ENCODE measurements at places on chromosomes 12 and 14.

DNA sequence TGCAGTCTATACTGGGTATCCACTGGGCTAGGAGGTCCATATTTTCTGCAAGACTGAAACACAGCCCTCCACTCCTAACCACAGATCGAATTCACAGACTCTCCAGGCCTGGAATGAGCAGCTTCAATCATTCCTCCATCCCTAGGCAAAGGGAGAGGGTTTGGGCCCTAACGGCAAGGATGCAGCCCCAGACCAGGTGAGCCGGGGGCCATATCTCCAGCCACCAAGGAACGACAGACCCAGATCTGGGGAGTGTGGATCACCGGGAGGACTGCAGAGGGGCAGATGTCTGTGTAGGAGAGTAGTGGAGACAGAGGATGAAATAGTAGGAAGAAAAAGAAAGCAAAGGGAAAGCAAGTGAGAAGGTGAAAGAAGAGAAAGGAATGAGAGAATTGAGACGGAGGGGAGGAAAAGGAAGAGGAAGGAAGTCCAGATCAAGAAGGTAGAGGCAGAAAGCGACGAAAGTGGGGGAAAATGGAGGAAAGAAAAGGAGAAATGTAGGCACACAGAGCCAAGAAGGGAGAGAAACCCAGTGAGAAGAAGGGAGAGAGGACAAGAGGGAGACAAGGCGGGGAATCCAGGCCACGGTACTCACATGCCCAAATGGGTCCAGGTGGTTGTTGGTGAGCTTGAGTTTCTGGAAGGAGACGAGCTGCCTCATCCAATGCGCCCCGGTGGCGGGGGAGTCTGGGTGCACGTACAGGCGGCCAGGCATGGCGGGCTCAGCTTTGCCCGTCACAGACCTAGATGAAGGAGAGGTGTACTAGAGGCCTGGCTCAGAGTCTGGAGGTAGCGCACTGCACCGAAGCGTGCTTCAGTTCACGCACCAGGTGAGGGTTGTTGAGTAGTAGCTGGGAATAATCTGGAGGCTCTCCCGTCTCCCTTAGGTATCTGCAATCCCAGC, 7.7 kb downstream of the TBX5 start:
- DNase-seq = no peak

DNA sequence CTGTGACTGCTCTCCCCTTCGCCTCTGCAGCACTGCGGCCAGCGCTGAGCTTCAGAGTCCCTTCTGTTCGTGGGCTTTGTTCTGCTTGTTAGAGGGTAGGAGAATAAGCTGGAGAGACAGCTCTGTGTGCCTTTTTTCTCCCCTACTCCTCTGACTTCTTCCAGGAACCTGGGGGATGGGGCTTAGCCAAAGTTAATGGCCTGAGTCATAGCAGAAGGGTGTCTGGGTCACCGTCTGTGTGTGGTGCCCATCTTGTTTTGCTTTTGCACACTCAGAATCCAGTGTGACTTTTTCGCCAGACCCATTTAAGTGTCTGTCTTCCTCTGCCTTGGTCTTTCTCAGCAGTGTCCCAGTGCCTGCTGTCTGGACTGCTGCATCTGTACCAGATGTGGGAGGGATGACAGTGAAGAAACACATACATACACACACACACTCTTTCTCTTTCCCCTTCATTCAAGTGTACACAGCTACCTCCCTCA, 3.0 kb downstream of the KIF5A start:
- DNase-seq = no peak

DNA sequence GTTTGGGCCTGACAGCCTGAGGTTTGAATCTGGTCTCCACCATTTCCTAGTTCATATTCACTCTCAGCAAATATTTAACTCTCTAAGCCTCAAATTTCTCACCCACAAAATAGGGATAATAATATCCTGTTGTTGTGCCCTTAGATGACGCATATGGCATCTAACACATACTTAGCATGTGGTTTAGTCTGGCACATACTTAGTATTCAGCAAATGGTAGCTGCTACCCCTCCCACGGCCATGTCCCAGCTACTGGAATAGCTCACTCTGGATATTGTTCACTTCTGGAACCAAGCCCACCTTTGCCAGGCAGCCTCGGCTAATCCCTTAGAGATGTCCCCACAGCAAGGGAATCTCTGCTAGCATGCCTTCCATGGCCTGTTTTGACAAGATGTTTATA, 53.3 kb downstream of the BICD1 start:
- no peak for DNase-seq

DNA sequence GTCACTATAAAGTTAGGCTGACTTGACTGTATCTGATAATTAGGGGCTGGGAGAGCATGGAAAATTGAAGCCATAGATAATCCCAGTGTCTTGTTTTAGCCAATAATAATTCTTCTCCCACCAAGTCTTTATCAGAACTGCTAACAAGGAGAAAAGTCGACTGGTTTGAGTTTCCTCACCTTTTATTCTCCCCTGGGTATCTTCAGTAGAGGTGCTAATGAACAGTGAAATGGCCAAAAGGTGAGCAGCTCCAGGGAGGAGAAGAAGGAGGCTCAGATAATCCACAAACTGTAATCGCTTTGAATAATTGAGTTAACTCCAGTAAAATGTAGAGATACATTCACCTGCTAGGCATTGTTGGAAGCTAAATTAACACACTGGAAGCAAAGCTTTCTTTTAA, 72.6 kb downstream of the ETV6 start:
- no peak for DNase-seq

DNA sequence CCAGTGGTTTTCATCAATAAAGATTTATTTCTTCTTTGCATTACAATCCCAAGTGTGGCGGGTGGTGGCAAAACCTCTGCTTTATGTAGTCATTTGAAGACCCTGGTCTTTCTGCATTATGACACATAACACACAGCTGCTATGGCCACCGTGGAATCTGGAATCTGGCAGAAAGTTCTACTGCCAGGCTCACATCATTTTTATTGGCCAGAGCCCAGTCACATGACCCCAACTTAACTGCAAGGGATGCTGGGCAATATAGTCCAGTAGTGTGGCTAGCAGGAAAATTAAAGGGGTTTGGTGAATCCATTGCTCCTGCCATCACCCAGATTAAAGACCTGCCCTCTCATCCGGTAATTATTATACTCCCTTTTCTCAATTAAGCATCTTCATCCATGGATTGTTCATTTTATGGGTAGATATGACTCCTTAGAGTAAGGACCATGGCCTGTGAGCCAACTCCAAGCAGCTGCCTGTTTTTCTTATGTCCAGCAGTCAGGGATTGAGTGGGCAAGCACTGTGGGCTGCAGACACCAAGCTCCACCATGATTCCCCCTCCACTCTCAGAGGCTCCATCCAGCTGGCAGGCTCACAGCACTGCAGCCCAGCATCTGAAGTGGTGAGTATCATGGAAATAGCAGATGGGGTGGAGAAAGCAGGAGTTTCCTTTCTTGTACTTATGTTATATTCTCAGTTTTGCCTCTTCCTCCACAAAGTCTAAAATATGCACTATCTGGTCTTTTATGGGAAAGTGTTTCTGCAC, 1030.7 kb downstream of the AACS start:
- DNase-seq = no peak

DNA sequence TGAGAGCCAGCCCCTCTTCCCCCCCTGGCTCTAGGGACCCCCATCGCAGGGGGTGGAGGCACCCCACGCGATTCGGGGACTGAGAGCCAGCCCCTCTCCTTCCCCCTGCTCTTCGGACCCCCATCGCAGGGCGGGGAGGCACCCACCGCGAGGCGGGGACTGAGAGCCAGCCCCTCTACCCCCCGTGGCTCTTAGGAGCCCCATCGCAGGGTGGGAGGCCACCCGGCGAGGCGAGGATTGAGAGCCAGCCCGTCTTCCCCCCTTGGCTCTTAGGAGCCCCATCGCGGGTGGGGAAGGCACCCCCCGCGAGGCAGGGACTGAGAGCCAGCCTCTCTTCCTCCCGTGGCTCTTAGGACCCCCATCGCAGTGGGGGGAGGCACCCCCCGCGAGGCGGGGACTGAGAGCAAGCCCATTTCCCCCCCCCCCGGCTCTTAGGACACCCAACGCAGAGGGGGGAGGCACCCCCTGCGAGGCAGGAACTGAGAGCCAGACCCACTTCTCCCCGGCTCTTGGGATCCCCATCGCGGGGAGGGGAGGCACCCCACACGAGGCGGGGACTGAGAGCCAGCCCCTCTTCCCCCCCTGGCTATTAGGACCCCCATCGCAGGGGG, 45.6 kb downstream of the DDX11 start:
- no peak for DNase-seq

DNA sequence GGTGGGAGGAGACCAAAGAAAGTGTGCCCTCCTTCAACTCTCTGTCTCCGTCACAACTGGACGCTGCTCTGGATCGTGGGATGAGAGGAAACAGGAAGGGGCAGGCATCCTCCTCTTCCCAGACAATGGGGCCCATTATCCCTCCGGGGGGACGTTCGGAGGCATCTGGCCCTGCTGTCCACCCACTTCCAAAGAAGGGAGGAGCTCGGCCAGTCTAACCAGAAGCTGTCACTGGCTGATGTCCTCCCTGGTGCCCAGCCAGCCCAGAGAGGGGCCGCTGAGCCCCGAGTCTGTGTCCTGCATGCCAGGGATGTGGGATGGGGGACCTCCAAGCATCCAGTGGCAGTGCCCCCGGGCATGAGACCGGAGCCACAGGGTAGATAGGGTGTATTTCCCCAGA, 39.8 kb upstream of the MEG3 start:
- no peak for DNase-seq

GRCh38 chr12:93974252-93974651, 174.1 kb upstream of the PLXNC1 start:
- DNase-seq = no peak

GRCh38 chr12:110079477-110080400, 31.4 kb upstream of the C12orf76 start:
- DNase-seq = no peak

DNA sequence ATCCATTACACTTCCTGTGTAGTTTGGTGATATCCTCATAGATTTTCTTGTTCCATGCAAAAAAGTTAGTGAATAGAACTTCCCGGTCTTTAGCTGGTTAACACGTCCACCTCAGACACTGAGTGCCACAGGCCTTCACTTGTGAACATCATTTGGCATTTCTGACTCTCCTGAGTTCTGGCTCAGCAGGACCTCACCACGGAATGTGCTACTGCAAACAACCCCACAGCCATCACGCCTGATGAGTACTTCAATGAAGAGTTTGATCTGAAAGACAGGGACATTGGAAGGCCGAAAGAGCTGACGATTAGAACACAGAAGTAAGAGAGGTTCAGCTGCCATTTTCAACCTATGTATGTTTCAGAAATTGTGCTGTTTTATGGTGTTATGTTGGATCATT, 20.0 kb downstream of the C12orf76 start:
- no peak for DNase-seq

- no peak for DNase-seq
Observed at GRCh38 chr12:4584281-4584680, 22.3 kb downstream of the DYRK4 start.

DNA sequence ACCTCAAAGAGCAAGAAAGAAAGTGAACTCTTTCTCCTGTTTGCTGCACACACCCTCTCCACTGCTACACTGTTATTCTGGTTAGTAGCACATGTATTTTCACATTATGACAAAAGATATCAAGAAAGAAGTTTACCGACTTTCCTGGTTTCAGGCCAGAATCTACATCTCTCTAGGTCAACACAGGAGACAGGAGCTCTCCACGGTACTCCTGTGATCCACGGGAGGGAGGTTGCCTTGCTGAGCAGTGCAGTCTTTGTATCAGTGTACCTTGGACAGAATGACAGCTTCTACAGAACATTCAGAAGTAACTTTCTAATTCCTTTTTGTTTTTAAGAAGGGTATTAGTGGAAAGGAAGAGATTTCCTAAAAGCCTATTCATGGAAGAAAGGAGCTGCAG, 805.6 kb downstream of the NRXN3 start:
- no peak for DNase-seq

Measured in progenitor cell of endocrine pancreas (in vitro differentiated cells).